NCI-H1092 (cell line): ENCODE measurements at places on chromosomes 5 and 9.

DNA sequence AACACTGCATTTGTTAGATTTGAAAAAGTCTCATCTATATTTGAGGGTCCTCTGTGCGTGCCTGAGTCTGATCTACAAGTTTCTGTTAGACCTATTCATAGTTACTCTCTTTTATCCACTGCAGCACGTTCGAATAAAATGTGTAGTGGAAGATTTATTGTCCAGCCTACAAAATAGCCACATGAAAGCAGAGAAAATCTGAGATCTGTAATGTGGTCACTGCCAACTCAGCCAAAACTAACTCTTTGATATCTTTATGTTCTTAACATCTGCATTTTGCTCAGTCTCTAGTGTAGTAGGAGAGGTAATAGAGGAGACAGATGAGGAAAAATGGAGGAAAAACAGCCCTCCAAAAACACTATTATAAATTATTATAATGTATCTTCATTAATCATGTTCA lies 354.0 kb downstream of the NPR3 start:
- no peak for DNase-seq

DNA sequence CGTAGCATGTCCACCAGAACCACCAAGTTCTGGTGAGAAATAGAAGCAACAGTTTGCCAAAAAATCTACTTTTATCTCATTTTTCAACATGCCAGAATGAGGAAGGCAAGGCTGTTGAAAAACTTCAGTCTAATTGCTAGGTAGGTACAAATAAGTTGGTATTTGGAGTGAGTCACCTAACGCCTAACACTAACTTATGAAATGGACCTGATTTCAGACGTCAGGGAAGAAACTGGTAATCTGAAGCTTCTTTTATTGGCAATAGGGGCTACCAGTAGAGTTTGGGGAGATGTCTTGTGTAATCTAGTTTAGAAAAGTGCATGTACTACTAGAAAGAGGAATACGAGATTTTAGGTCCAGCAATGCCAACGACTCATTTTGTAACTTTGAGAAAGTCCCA lies 4.4 kb upstream of the PDE6A start:
- no peak for DNase-seq

GRCh38 chr5:423626-424261 lies 19.2 kb upstream of the EXOC3 start:
- no peak for DNase-seq

GRCh38 chr5:1343931-1344901 lies 683 bp downstream of the CLPTM1L start:
- no peak for DNase-seq

- no peak for DNase-seq
Measured at GRCh38 chr9:123072407-123072995, 39.0 kb downstream of the GPR21 start.

DNA sequence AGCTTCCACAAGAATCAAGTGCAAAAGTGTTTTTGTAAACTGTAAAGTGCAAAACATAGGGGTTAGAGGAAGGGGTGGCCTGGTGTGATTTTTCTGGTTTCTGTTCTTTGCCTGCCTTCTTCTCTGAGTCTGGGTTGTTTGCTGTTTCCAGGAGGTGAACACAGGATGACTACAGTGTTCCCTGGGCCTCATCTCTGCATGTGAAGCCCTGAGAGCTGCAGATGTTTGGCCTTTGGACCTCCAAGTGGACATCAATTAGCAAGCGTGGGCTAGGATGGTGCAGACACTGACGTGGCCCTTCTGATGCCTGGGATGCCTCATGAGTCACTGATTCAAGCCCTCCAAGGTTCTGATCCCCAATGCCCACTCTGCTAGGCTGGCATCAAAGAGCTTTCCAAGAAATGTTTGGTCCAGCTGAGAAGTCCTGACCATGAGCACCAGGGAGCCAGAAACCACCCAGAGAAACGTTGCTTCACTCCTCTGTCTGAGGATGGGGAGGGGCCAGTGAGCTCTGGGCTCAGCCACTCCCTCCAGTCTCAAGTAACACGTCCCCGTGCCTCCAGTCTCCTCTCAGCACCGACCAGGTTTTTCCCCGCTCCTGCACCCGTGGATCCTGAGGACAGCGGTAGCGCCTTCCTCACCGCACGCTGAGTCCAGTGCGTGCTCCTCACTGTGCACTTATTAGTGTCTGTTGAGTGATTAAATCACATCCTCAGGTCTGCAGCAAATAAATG lies 7.6 kb downstream of the IL9 start:
- no peak for DNase-seq

- no peak for DNase-seq
Measured at GRCh38 chr5:79689541-79690466, at the start of gene CMYA5. TSS of gene CMYA5 (plus strand) at chr5:79689836. CDS start at chr5:79689908, 72 bp downstream.
